ENCODE measurements at places on chromosomes 1 and 21.
A peak's percentile ranks its signal among the peaks of the same experiment; 100 is the strongest.

DNA sequence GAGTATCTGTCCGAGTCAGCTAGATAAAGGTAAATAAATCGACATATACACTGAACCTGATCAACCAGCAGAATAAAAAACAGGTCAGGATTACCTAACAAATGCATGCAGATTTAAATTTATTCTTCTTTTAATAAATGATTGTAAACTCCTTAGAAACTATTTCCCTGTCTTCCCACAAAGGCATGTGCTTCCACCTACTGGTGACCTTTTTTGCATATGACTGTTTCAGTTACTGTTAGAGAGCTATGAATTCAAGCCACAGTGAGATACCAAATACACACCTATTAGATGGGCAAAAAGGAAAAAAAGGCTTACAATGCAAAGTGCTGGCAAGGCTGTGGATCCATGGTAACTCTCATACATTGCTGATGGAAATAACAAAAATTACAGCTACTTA is 957.4 kb upstream of the NCAM2 start:
- DNase-seq, result no peak

DNA sequence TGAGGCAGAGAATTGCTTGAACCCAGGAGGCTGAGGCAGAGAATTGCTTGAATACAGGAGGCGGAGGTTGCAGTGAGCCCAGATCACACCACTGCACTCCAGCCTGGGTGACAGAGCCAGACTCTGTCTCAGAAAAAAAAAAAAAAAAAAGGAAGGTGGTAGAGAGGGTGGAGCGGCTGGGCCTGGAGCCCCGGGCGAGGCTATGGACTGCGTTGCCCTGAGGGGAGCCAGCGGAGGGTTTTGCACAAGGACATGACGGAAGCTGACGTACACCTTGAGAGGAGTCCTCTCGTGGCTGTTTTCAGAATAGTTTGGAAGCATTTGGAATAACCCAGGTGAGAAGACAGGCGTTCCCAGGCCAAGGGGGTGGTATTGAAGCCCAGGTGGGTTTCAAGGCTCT is 6.9 kb upstream of the FBLIM1 start:
- no peak for DNase-seq

GRCh38 chr1:10424034-10424433 is 6.2 kb upstream of the CENPS start:
- peak; percentile 46 for DNase-seq

GRCh38 chr1:163875927-163876320 is 554.2 kb downstream of the NUF2 start:
- DNase-seq, result peak; percentile 95

DNA sequence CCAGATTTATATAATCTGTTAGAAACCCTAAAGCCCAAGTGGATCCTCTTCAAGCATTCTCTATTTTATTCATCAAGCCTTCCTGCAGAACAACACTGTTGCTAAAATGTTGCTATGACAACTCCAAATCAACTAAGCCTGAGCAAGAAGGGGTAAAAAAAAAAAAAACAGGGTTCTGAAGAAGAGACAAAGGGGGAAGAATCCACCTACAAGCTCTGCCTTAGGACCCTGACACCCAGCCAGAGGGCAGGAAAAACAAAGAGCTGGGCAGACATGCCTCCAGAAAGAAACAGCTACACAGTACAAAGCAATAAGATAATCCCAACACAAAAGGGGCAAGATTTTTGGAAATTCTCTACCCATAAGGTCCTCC is 1.3 kb downstream of the USF1 start:
- peak; percentile 45 for DNase-seq

DNA sequence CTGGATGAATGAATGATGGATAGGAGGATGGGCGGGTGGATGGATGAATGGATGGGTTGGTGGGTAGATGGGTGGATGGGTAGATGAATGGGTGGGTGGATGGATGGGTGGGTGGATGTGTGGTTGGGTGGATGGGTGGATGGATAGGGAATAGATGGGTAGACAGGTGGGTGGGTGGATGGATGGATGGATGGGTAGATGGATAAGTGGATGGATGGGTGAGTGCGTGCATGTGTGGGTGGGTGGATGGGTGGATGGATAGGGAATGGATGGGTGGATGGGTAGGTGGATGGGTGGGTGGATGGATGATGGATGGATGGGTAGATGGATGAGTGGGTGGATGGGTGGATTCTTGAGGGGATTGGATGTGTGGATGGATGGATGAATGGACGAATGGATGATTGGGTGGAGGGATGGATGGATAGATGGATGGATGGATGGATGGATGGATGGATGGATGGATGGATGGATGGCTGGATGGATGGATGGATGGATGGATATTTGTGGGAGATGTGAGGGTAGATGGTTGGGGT is 68.7 kb downstream of the SDC3 start:
- DNase-seq, result no peak

DNA sequence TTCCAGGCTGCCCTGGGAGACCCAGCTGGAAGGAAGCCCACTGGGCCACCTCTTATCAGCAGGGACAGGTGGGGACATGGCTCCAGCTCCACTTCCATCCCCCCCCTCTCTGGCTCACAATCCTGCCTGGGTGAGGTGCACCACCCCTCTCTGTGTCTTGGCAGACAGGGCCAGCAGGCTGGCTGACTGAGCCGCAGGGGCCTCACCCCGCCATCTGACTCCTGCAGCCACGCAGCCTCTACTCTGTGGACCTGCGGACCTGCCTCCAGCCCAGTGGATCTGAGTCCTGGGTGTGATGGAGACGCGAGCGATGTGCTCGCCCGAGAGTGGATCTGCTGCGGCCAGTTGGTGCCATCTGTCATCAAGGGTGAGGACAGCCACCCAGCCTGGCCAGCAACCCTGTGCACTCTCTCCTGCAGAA is 30.1 kb downstream of the RCC2 start:
- DNase-seq, result no peak

DNA sequence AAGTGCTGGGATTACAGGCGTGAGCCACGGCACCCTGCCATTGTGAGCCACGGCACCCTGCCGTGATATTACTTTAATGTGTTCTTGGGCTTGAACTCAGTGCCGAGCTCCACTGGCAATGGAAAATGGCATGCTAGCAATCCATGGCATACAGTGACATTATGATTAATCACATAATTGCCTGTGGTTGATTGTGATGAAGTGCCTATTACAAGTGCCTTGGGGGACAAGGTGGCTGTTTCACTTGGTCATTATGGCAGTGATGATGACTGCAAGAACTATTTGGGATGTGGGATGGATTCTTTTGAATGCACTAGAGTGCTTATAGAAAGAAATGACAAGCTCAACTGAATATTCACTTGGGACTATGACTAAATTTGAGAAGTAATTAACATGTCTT is 22.3 kb upstream of the HPCAL4 start:
- DNase-seq, result no peak

DNA sequence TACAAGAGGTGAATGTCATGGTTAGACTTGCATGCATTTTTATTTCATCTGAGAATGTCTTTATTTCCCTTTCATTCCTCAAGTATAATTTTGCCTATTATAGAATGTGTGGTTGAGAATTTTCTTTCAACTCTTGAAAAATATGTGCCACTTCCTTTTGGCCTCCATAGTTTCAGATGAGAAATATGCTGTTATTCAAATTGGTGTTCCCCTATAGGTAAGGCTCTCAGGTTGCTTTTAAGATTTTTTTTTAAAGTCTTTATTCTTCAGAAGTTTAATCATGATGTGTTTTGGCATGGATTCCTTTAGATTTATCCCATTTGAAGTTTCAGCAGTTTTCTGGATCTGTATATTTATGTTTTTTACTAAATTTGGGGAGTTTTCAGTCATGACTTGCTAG is 2.1 kb downstream of the MROH7 start:
- no peak for DNase-seq

GRCh38 chr1:154992721-154993571 is 440 bp upstream of the LENEP start:
- no peak for DNase-seq

DNA sequence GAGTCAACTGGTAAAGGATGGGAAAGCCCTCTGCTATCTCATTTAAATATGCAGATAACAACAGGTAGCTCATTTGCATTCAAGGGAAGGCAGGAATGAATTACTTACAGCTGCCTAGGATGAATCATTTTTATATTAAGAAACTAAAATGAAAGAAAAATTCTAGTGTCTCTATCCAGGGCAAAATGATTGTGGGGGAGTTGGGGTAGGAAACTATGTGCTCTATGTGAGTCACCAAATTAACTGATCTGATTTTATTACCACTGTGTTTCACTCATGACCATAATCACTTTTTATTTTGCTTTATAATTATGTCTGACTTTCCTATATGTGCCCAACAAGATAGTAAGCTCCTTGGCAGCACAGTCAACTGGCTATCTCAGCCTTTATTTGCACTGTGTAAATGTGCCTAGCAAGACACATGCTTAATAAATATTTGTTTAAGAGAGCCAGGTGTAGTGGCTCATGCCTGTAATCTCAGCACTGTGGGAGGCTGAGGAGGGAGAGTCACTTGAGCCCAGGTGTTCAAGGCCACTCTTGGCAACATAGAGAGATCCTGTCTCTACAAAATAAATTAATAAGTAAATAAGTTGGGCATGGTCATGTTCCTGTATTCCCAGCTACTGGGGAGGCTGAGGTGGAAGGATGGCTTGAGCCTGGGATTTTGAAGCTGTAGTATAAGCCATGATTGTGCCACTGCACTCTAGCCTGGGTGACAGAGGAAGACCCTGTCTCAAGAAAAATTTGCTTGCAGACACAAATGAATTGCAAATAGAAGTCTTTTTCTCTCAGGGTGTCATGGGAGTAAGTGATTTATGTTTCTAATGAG is 84.1 kb downstream of the SPAG17 start:
- DNase-seq, result no peak

GRCh38 chr1:100073531-100073930 is 59.2 kb downstream of the SASS6 start:
- no peak for DNase-seq

GRCh38 chr1:25478633-25479032 is 47.9 kb downstream of the MACO1 start:
- DNase-seq, result no peak

- DNase-seq, result no peak
These were observed 74.6 kb downstream of the ADARB1 start for GRCh38 chr21:45149021-45149420.

DNA sequence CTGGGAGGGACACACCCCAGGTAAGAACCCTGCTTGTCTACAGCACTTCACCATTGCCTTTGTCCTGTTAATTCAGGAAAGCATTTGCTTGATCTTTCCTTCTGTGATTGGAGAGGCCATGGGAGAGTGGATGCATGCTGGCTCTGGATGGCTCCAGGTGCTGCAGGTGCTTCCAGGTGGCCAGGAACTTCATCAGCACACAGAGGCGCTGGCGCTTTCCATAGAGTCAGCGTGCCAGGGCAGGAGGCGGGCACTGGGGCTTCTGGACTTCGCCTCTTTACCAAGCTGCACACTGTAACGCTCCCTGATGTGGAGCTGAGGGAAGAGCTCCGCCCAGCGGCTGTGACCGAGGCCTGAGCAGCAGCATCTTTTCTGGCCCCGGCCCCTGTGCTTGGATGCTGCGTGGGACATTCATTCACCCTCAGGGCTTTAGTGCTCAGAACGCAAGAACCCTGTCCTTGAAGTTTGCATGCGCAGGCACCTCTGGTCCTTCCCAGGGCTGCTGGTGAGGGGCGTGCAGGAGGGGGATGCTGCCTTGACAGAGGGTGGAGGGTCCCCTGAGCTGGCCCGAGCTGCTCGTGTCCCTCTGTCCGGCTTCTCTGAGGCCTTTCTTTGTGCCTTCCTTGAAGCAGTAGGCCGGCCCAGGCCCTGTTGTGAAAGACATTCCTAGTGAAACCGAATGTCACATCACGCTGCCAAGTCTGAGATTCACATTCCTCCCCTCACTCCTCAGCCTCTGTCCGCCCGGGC is 1.6 kb upstream of the MX2 start:
- peak; percentile 64 for DNase-seq

DNA sequence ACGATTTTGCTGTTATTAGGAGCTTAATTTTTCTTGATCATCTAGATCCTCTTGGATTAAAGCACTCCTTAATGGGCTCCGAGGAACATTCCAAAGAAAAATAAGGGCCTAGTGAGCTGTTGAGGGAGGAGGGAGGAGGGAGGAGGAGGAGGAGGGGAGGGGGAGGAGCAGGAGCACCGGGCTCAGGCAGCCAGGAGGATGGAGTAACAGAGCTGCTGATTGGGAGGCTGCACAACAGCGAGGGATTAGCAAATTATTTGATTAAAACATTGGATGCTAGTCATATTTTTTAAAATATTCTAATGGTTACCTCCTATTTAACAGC is 302.1 kb upstream of the RRP15 start:
- DNase-seq, result no peak

- no peak for DNase-seq
These were observed 55.4 kb downstream of the C1orf185 start for GRCh38 chr1:51157395-51157794.

- DNase-seq, result peak; percentile 75
These were observed 21.5 kb upstream of the SLC44A5 start for GRCh38 chr1:75632350-75632949.

DNA sequence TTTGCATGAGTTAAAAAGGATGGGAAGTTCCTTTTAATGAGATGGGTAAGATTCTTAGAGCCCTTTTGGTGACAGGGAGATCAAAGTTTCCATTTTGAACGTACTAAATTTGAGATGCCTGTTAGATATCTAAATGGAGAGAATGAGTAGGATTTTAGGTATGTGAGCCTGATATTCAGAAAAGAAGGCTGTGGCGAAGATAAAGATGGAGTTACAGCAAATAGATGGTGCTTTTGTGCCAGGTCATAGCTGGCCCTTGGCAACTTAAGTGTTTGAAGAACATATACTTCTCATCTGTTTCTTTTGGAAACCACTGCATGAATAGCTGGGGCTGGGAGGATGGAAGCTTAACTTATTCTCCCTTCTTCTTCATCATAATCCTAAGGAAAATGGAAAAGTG is 282.5 kb downstream of the PTBP2 start:
- DNase-seq, result peak; percentile 46

DNA sequence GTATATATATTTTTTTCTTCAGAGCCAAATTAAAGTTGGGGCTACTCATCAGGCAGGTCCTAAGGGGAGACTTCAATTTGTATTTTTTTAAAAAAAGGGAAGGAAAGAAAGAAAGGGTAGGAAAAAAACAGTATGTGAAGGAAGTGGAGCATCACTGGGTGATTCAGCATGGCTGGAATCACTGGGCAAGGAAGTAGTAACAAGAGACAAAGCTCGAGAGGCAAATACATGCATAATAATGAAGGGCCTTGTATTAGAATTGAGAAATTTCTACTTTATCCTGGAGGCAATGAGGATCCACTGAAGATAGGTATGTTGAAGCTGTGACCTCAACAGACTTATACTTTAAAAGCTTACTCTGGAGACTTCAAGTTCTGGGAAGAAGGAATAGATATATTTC is 184.4 kb downstream of the COQ8A start:
- DNase-seq, result no peak

DNA sequence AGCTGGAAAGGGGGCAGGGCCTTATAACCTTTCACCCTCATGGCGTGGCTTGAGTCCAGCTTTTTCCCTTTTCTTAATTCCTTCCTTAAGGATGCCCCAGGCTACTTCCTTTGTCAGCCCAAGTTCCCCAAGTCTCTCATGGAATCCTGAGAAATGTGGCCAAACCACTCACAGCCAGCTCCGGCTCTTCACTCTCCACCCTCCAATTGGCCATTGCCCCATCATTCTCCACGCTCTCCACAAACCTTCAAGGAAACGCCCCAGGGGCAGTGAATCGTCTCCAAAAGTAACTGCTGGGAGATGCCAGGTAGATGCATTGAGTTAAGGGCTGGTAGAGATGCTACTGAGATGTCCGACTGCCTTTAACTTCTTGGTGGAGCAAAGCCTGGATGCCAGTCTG is 113.5 kb upstream of the CD34 start:
- DNase-seq, result no peak

- no peak for DNase-seq
These were observed 78.8 kb upstream of the NR5A2 start for GRCh38 chr1:199948587-199949280.
